ENCODE measurements at places on chromosomes 4 and X.

GRCh38 chr4:165328708-165329107, 1.2 kb downstream of the MSMO1 start:
- DNase-seq: no peak

GRCh38 chr4:113899271-113900070, 80.0 kb downstream of the ARSJ start:
- no peak for DNase-seq

GRCh38 chr4:38751341-38752010, 31.3 kb downstream of the TLR10 start:
- no peak for DNase-seq

DNA sequence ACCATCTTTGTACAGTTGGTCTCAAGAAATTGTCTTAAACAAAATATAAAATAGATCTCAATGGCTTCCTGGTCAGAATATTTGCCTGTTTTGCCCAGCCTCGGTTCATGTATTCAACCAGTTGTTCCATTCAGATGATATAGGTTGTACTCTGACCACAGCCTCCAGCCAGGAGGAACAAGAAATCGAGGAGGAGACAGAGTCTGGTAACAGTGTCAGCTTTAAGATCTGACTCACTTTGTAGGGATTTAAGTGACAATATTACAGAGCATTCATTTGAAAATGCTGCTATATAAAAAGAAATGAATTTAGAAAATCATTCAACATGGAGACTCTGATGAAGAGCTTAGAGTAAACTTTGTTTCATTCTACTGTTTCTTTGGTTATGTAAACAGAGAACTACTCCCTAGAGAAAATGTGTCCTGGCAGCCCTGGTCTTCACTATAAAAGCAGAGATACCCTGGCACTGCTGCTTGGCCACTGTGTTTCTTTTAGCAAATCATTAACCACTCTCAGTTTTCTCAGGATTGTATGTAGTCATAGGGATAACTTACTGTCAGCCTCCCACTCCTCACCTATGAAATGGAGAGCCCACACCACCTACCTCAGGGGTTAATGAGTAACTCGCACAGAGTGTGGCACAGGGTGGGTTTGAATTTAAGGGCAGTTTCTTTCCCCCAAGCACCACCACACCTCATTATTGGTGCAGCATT, 53.5 kb downstream of the PAGE2 start:
- DNase-seq: no peak

- DNase-seq: no peak
Observed at GRCh38 chrX:100747090-100747489, 15.2 kb upstream of the SYTL4 start.

GRCh38 chr4:188811121-188811520, 671.9 kb downstream of the TRIML1 start:
- DNase-seq: no peak

DNA sequence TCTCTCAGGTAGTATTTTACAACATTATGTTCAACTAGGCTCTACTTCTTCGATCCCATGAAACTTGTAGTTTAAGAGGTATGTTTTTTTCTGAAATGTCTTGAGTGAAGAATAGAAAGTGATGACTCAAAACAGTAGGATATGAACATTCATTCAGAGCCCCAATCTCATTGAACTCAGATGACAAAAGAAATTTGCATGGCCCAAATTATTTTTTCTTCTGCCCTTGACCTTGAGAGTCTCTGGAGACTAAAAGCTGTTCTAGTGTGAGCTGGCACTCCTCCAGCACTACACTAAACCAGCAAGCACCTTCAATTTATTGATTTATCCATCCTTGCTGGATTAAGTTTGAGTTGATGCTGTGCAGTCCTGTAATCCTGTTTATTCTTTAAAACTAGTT, 4.0 kb downstream of the DCLK2 start:
- no peak for DNase-seq
